ENCODE measurements at places on chromosomes 2 and 18.

- DNase-seq = no peak
These were observed 265.7 kb downstream of the CCDC85A start for GRCh38 chr2:56449449-56449860.

GRCh38 chr2:67476809-67477790, 80.0 kb downstream of the ETAA1 start:
- no peak for DNase-seq

- no peak for DNase-seq
These were observed 62.5 kb upstream of the LGALSL start for GRCh38 chr2:64391424-64391823.

DNA sequence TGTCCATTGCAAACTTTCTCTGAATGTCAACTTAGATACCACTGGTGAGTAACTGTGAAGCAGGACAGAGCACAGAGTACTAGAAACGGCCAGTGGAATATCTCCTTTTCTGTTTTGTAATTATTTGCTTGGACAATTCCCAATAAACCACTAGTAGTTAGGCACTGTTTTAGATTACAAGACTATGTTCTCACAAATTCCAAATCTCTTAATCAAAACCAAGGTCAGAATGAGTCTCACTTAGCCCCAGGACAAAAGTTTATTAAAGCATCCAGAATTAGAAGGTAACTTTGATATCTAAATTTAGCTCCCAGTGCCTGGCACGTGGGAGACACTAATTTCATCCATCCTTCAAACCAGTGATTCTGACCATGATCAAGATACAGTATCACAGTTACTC, 89.0 kb downstream of the ZNF521 start:
- no peak for DNase-seq

DNA sequence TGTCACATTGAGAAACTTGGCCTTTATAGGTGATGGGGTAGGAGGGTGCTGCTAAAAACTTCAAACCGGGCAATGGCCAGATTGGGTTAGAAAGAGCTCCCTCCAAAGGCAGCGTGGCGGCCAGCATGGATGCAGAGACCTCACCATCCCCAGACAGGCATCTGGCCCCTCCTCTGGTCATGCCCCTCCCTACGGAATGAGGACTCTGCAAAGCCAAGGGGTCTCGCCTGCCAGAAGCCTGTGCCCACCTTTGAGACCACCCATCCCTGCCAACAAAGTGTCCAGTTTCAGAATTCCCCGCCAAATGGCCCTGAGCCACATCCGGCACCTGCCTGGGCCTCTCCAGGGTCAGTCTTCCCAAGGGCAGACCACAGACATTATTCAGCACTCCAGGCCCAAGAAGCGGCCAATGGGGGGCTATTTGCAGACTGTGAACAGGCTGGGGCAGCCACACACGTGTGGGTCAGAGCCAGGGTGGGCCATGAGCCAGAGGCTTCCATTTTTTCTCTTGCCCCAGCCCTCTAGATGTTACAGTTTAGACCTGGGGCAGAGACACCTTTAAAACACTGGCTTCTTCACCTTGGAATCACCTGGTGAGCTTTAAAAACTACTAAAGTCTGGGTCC, 4.2 kb upstream of the ATP6V1B1 start:
- no peak for DNase-seq

DNA sequence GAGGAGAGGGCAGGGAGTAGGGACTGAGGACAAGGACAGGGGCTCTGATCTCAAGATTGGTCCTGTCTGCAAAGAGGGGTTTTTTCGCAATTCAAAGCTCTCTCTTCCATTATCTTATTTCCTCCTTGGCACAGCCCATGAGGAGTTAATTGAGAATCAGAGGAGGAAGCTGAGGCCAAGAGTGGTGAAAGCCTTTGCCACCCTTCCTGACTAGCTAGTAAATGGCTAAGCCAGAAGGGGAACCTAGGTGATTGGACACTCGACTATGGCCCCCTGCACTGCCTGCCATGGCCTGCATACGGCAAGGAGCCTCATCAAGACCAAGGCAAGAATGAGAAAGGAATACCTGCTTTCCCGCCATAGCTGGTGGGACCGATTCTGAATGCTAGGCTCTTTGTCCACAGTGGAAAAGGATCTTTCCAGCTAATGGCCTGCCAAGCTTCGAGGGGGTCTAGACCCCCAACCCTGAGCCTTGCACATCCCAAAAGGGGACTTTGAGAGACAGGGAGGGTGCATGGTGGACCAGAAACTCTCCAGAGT, 237.9 kb downstream of the HAUS1 start:
- DNase-seq = no peak

- no peak for DNase-seq
These were observed 41.5 kb downstream of the SLC38A11 start for GRCh38 chr2:164913640-164914350.

GRCh38 chr2:144270951-144271350, 249.0 kb downstream of the ZEB2 start:
- no peak for DNase-seq

DNA sequence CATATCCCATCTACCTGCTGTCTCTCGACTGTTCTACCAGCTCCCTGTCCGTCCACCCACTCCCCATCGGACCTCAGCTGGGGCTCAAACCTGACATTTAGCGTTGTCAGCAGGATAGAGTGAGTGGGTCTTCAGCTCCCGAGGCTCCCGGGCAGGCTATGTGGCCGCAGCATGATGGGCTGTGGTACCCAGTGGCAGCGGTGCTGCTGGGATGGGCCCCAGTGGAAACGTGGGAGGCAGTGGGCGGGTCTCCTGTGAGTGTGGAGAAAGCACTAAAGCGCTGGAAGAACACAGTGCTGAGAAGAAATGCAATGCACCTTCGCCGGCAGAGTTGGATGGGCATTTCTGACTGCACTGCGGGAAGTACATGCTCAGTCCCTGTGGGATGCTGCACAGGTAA, 204.8 kb upstream of the SYT4 start:
- DNase-seq = no peak

GRCh38 chr2:176562359-176563078, 293.3 kb downstream of the MTX2 start:
- DNase-seq = no peak

DNA sequence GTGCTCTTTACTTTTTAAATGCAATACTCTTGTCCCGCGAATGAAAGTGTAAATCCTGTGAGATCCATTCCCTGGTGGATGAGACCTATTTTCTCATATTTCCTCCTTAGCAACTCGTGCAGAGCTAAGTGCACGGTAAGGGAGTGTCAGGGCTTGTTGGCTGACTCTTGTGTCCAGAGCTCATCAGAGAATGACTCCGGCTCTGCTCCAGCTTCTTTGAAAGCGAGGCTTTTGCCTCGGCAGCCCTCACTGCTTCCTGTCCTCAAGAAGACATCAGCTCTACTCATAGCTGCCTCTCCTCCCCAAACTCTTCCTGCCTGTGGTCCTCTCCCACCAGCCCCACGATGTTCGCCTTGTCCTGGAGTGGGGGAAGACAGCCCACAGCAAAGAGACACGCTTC, 70.7 kb downstream of the LIPG start:
- no peak for DNase-seq

DNA sequence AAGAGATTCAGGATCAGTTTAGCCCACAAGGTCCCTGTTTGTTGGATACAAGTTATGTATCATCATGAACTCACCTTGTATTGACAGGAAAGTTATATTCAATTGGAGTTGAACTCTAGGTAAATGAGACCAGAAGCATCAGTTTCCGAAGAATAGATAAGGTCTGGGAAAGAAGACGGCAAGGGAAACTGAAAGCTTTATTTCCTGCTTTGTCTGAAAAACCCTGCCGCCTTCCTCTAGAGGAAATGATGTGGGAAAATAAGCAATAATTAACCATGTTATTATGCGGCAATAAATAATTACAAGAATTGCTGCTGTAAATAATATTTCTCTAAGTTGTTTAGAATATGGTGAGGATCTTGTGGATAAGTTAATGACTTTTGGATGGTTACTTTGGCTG, 32.0 kb downstream of the LPIN1 start:
- no peak for DNase-seq

GRCh38 chr2:236209535-236209934, 41.3 kb upstream of the GBX2 start:
- DNase-seq = no peak

- no peak for DNase-seq
These were observed 16.3 kb upstream of the HPCAL1 start for GRCh38 chr2:10286216-10287037.

GRCh38 chr2:73218298-73218697, 4.3 kb downstream of the SMYD5 start:
- DNase-seq = no peak

GRCh38 chr18:36139245-36139644, 9.5 kb downstream of the ELP2 start:
- DNase-seq = no peak

GRCh38 chr2:143431316-143431715, 302.1 kb downstream of the ARHGAP15 start:
- no peak for DNase-seq

DNA sequence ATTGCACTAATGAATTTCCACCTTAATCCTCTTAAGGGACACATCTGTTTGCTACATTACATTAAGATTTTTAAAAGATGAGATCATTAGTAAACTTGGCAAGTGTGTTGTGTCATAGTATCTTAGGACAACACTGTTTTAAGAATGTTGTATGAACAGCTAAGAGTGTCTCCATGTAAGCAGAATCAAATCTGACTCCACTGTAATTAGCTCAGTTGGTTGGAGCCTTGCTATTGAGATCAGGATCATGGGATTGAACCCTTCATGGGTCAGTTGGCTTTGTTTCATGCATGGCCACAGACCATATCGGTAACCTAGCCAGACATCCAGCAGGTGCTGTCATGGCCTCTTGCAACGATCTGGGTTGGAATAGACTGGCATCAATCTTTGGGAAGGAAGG, 5.2 kb downstream of the FHOD3 start:
- DNase-seq = no peak

DNA sequence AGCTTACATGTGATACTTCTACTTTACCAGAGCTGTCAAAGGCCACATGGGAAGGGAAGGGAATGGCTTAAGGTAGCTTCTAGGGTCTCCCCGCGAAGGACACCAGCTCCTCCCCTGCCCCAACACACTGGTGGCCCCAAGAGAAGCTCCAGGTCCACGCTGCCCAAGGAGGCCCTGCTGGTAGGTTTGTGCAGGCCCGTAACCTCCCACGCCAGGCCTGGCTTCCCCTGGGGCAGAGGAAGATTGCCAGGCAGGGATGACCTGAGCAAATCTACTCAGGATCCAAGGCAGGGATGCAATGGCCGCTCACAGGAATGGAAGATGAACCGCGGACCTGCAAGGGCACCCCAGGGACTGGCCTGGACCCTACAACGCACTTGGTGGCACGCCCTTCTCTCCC, 205.1 kb downstream of the MGAT5 start:
- DNase-seq = no peak

DNA sequence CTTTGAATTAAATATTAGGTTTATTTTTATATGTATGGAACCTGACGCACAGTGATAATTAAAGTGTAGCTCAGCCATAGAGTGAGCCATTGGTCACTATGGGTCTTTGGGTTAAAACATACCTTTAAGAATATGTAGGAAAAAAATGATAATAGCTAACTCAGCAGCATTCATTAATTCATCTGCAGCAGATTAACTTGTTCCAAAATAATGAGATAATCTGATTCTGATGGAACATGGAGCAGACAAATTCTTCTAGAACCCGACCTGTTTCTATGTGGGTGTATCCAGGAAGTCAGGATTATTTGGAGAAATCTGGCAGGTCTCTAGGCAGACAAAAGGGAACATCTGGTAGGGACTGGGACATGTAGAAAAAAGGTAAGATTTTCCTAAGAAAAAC, at the start of gene XIRP2:
Gene XIRP2, plus strand, starts transcription at position 301 of the 400 bp plus-strand sequence. CDS start 15,003 bp downstream, outside the sequence.
- DNase-seq = no peak

- DNase-seq = no peak
These were observed 65.6 kb upstream of the STON1 start for GRCh38 chr2:48464264-48464795.

DNA sequence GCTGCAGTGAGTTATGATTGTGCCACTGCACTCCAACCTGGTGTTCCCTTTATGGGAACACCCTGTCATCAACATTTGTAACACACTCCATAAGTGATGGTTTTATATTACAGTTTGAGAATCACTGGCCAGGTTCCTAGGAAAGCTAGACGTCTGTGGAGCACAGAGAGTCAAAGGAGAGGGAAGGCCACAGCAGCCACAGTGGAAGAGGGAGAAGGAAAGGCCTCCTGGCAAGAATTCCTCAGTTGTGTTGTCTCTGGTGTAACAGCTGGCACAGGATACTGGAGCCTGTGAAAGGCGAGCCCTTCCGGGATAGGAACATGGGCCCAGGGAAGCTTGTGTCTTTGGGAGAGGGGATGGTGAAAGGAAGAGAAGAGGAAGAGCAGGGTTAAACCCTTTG, 360.5 kb upstream of the PIK3C3 start:
- DNase-seq = no peak

GRCh38 chr2:205659922-205660321, 22.4 kb upstream of the NRP2 start:
- no peak for DNase-seq

- no peak for DNase-seq
These were observed 54.5 kb downstream of the DOCK10 start for GRCh38 chr2:224987733-224988132.

DNA sequence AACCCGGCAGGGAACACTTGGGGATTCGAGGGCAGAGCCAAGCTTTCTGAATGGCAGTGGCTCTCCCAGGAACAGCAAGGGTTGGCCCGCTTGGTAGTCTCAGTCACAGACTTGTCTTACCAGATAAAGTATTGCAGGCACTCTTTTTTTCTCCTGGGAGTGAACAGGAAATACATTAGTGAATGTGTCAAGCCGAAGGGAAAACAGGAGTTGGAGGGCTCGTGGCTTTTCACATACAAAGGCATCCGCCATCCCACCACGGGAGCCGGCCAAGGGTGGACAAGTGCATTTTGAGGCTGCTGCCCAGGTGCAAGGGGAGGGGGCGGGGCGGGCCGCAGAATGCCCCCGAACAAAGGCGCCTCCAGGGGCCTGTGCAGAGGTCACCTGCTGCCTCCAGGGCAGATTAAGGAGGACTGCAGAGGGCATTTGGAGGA, 163.3 kb upstream of the SIX3 start:
- DNase-seq = no peak

GRCh38 chr2:230797515-230798495, 66.9 kb upstream of the ITM2C start:
- DNase-seq = no peak

DNA sequence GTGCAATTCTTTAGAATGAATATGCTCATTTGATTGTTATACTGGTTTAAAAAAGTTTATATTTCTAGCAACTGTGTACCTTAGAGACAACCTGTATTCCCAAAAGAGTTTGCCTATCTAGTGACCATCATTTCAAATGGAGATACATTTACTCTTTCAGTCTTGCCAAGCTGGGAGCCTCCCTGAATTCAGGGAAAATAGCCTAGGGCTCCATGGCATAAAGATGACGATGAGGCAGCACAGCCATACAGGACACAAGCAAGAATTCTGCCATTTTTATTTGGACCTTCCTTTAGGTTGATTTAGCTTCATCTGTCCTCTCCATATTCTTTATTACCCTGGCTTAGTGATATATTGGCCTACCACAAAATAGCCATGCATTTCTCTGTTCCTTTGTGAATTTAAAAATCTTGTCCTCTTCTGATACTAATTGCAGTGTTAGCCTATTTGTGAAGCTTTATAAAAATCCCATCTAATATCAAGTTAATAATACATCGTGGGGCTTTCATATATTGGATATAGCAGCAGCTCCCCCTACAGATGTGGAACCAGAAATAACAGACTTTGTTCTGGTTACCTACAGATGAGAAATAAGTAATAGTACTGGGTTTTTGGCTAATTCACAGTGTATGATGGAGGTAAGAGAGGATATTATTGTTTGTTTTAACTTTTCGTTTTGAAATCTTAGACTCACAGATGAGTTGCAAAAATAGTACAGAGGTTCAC, 1661.9 kb upstream of the PIK3C3 start:
- no peak for DNase-seq

Measured in stimulated activated CD4-positive, alpha-beta T cell treated with anti-CD3 and anti-CD28 coated beads, Interleukin-15, amount 100 ng/mL, for 1 hour (primary cell).